ENCODE measurements at places on chromosomes 13 and 19.

DNA sequence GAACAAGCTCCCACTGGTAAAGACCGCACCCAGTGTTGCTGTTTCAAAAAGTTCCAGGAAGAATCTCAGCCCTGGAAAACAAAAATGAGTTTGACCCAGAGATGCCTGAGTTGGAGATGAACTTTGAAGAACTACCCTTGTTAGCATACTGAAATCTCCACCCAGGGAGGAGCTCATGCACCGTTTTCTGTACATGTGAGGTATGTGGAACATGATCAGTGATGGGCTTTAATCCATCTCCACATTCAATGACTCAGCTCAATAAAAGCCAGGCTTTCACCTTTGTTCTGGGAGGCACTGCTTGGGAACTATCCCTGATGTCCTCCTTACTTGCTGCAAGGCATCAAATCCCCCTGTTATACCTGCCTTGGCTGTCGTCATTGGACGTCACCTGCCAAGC, 279.9 kb downstream of the UQCRFS1 start:
- DNase-seq, result no peak

- DNase-seq, result no peak
These were observed 1.9 kb downstream of the MKNK2 start for GRCh38 chr19:2048959-2049740.

- no peak for DNase-seq
These were observed 4.6 kb upstream of the ACTL9 start for GRCh38 chr19:8703223-8703622.

GRCh38 chr19:14968247-14968646, 11.4 kb downstream of the SLC1A6 start:
- DNase-seq, result no peak

DNA sequence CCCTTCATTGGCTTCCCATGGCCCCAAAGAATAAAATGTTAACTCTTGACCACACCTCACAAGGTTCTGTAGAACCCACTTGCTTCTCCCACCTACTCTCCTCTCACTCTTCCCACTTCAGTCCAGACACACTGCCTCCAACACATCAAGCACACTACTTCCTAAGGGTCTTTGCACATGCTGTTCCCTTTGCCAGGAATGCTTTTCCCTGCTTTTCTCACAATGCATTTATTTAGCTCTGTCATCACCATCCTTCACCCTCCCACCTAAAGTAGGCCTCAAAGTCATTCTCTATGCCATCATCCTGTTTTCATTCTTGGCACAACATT, 7.9 kb downstream of the IFNL1 start:
- no peak for DNase-seq

GRCh38 chr19:7191946-7192691, 102.1 kb downstream of the INSR start:
- DNase-seq, result peak; percentile 30

DNA sequence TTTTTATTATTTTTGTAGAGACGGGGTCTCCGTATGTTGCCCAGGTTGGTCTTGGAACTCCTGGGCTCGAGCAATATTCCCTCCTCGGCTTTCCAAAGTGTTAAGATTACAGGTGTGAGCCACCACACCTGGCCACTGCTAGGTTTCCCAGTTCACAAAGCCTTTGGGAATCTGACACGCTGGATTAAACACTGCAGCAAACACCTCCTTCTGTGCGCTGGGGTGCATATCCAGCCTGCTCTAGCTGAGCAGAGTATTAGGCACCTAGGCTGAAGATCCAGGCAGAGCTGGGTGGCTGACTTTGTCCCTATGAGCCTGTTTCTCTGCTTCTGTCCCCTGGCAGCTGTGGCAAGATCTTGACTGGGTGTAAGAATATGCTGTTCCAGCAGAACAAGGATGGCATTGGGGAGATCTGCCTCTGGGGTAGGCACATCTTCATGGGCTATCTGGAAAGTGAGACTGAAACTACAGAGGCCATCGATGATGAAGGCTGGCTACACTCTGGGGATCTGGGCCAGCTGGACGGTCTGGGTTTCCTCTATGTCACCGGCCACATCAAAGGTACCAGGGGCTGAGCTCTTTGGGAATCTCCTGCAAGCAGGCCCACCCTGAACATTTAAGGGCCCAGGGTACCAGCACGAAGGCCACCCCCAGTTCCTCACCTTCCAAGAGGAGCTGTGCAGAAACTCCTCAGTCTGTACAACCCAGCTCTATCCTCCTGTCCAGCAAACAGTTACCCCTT, 49.8 kb downstream of the ACSBG2 start:
- no peak for DNase-seq

- DNase-seq, result no peak
These were observed 25.5 kb upstream of the EPHX3 start for GRCh38 chr19:15257782-15258181.

DNA sequence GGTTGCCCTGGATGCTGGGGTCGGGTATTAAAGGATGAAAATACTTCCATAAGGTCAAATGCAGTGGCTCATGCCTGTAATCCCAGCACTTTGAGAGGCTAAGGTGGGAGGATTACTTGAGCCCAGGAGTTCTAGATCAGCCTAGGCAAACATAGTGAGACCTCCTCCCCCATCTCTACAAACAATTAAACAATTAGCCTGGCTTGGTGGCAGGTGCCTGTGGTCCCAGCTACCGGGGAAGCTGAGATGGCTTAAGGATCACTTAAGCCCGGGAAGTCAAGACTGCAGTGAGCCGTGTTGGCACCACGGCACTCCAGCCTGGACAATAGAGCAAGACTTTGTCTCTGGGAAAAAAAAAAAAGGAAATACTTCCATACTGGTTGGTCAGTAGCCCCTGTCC, 1.5 kb downstream of the KLK11 start:
- DNase-seq, result no peak

GRCh38 chr13:24307211-24308067, 1.9 kb upstream of the C1QTNF9 start:
- DNase-seq, result no peak

DNA sequence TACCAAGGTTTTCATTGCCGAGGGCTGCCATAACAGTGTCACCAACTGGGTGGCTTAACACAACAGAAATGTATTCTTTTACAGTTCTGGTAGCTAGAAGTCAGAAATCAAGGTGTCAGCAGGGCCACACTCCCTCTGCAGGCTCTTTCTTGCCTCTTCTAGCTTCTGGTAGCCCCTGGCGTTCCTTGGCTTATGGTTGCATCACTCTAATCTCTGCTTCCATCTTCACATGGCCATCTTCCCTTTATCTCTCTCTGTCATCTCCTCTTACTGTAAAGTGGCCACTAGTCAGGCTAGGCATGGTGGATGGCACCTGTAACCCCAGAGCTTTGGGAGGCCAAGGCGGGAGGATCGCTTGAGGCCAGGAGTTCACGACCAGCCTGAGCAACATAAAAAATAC, 38.0 kb upstream of the MRI1 start:
- DNase-seq, result no peak

GRCh38 chr13:94020426-94020825, 459.1 kb downstream of the DCT start:
- no peak for DNase-seq

DNA sequence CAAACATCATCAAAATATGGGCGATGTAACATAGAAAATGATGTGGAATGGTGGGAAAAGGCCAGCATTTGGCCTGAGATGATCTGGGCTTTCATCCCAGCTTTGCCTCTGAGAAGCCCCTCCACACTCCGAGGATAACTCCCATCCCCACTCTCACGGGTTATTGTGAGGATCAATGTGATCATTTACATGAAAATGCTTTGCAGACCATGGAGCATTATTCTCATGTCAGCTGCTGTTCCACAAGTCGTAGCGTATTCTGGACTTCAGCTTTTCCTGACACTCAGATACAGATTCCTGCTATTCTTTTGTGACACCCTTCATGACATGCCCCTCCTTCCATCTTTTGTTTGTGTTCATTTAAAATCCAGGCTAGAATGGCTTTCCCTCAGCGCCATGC, 86.5 kb downstream of the NUFIP1 start:
- no peak for DNase-seq

- DNase-seq, result no peak
These were observed 2.0 kb downstream of the LMTK3 start for GRCh38 chr19:48509467-48510194.

GRCh38 chr13:65400702-65401101, 1829.4 kb downstream of the PCDH9 start:
- DNase-seq, result no peak

- no peak for DNase-seq
These were observed 61.4 kb downstream of the ERCC5 start for GRCh38 chr13:102907016-102907756.

- DNase-seq, result no peak
These were observed 15.0 kb downstream of the SPPL2B start for GRCh38 chr19:2343289-2343982.

- peak; percentile 3 for DNase-seq
These were observed 55.8 kb upstream of the KCTD15 start for GRCh38 chr19:33740811-33741396.

GRCh38 chr19:54017261-54017660, 25.8 kb downstream of the CACNG6 start:
- DNase-seq, result no peak

GRCh38 chr19:19460761-19461265, 54.5 kb downstream of the TSSK6 start:
- DNase-seq, result peak; percentile 66

GRCh38 chr19:9354651-9355050, 8.2 kb upstream of the ZNF177 start:
- no peak for DNase-seq

GRCh38 chr13:98665638-98665995, 86.9 kb downstream of the SLC15A1 start:
- DNase-seq, result no peak

- no peak for DNase-seq
These were observed 169.4 kb downstream of the B3GLCT start for GRCh38 chr13:31369213-31369612.

DNA sequence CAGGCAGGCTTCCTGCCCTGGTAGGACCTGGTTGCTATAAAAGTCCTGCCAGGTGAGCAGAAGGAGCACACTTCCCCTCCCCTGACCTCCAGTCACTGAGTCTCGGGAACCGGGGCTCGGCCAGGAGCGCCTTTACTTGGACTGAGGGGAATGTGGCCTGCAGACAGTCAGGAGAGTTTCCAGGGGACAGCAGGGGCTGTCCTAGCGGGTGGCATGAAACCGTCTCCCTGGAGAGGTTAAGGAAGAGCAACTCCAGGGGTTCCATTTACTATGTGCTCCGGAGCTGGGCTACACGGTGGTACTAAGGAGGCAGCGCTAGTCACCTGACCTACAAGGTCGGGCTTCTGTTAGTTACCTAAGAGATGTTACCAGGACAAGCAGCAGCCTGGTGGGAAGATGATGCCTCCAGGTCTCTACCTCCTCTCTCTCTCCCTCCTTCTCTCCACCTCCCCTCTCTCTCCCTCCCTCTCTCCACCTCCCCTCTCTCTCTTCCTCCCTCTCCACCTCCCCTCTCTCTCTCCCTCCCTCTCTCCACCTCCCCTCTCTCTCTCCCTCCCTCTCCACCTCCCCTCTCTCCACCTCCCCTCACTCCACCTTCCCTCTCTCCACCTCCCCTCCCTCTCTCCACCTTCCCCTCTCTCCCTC, 4.1 kb upstream of the CNOT3 start:
- no peak for DNase-seq

- no peak for DNase-seq
These were observed 31.3 kb upstream of the RGCC start for GRCh38 chr13:41426047-41426446.

- DNase-seq, result peak; percentile 10
These were observed 33.7 kb upstream of the ZSCAN5A start for GRCh38 chr19:56348289-56348877.

DNA sequence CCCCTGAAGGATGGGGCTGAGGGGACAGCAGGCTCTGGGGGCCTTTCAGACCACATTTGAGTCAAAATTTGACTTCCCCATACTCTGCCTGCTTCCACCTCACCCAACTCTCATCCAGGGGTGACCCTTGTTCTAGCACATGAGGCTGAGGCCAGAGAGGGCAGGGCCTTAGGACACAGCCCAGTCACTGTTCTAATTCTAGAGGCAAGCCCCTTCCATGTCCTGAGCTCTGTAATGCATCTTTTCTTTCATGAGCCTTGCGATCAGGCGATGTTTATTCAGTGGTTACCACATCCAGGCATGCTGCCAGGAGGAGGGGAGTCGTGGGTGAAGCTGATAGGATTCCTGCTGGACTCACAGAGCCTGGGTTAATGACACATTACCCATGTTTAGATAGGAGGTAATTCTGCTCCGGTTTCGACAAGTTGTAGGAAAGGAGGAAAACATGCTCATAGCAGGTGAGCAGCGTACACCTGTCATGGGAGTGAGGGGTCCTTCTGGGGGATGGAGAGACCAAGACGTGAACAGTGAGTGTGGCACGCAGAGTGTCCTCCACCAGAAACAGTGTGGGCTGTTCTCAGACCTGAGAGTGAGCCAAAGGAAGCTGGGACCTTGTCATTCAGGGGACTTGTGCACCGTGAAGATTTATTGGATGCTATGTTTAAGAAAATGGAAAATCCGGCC, 9.3 kb downstream of the RPS9 start:
- peak; percentile 23 for DNase-seq

GRCh38 chr19:41784743-41785142, 11.6 kb upstream of the CEACAM3 start:
- DNase-seq, result no peak

DNA sequence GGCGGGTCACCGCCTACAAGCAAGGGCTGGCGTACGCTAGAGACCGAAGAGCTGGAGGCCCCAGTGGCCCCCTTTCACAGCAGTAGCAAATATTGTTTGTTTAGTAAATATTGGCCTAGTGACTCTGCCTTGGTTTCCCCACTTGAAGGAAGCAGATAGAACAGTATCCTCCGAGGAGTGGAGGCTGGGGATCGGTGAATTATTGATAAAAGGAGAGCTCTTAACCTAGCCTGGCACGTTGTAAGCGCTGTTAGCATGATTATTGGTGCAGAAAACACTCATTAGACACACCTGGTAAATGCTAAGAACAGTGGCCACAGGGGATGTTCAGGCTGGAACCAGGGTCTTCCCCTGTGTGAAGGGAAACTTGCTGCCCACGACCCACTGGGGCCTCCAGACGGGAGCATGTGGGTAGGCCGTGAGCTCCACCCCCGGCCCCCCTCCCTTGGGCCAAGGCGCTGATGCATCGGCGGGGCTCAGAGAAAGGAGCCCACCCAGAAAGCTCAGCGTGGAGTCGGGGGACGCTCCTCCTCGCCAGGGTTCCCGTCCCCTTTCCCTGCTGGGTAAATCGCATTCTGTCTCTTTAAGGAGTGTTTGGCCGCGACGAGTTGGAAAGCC, 2.3 kb downstream of the IER2 start:
- no peak for DNase-seq

- no peak for DNase-seq
These were observed 536.7 kb upstream of the HTR2A start for GRCh38 chr13:47433461-47434005.

DNA sequence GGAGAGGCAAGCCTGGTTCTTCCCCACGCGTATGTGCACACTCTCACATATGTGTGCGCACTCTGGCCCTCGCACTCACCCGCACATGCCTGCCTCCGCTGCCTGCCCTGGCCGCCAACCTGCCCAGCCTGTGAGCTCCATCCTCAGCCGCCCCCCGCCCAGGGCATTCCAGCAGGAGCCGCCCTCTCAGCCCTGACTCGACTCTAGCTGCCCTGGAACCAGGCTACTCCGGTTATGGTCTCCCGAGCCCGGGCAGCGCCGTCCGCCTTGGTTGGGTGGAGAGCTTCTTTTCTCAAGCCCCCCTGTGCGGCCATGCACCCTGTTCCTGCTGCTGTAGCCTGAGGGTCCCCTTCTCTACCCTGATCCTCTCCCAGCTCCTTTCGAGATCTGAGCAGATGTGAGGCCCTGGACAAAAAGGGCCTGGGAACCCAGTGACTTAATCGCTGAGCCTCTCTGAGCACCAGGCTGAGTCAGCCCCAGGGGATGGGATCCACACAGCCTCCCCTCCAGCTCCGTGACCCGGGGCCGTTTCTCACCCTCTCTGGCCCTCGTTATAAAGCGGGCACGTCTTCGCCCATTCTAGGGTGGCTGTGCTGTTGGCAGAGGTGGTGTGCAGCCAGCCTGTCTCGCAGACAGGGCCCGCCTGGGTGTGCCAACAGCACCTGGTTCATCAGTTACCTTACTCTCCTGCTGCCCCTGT, 191.5 kb downstream of the TEX29 start:
- no peak for DNase-seq
